ENCODE measurements at places on chromosomes 12 and 14.

- no peak for DNase-seq
Observed at GRCh38 chr12:27919671-27920235, 52.8 kb downstream of the PTHLH start.

DNA sequence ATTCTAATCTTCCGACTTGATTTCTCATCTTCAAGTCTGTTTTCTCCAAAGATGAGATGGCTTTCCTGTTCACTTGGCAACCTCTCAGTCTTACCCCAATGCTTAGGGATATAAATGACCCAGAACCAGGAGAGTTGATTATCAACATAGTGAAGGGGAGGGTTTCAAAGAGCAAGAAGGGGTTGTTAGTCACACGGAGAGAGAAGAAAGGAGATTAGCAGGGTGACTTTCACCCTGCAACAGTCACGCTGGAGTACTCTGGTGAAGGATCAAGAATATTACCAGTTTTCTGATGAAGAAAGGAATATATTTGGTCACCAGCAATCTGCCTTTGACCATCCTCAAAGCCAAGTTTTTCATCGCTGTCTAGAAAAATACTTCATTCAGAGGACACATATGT is at the start of gene TMEM52B:
TSS of gene TMEM52B (plus strand) at position 212 of the 400 bp plus-strand sequence. CDS start 543 bp downstream, outside the sequence.
- DNase-seq: no peak

- DNase-seq: no peak
Observed at GRCh38 chr12:72179841-72180240, 92.3 kb upstream of the TRHDE start.

- no peak for DNase-seq
Observed at GRCh38 chr14:77556946-77557345, 58.3 kb upstream of the ISM2 start.

GRCh38 chr14:77059276-77059915 is 30.9 kb upstream of the IRF2BPL start:
- DNase-seq: no peak

- no peak for DNase-seq
Observed at GRCh38 chr14:80933282-80933681, 8.3 kb downstream of the CEP128 start.

- DNase-seq: no peak
Observed at GRCh38 chr14:68257969-68258368, 438.4 kb downstream of the RAD51B start.

- DNase-seq: peak; percentile 72
Observed at GRCh38 chr12:1360441-1361210, 233.8 kb downstream of the FBXL14 start.

- no peak for DNase-seq
Observed at GRCh38 chr12:116656306-116656705, 81.6 kb downstream of the SPRING1 start.

GRCh38 chr12:109358154-109358869 is 10.6 kb downstream of the MYO1H start:
- no peak for DNase-seq

- DNase-seq: no peak
Observed at GRCh38 chr12:121145221-121145620, 12.5 kb downstream of the P2RX7 start.

GRCh38 chr14:22386924-22387775 is 201.9 kb downstream of the DAD1 start:
- no peak for DNase-seq

- DNase-seq: no peak
Observed at GRCh38 chr14:61864329-61864898, 102.2 kb downstream of the SNAPC1 start.
